ENCODE measurements at places on chromosomes 6 and 20. TPM values are rescaled to one million over a fixed set of nuclear protein-coding genes. Genes with fewer than 3 reads are reported as not detected.

Gene HSPA12B
- 0.65 TPM for total RNA-seq

Gene PDE7B
- total RNA-seq, result 50.4 TPM

Gene GPSM3
- 3.1 TPM for total RNA-seq

Gene SMLR1
- not detected for total RNA-seq

Gene HMGCLL1
- total RNA-seq, result 0.24 TPM

Gene BPIFB2
- total RNA-seq, result not detected

Gene DSP
- 12.4 TPM for total RNA-seq

Gene CRISP2
- not detected for total RNA-seq

Gene OLIG3
- total RNA-seq, result not detected

All from hair follicle dermal papilla cell (primary cell).